ENCODE measurements at places on chromosomes 13 and 19.

GRCh38 chr13:67200183-67200582 is 30.0 kb downstream of the PCDH9 start:
- no peak for DNase-seq

- DNase-seq, result no peak
These were observed 40.5 kb downstream of the USP12 start for GRCh38 chr13:27130979-27131623.

- DNase-seq, result no peak
These were observed 341.3 kb downstream of the SPRY2 start for GRCh38 chr13:79999601-80000000.

DNA sequence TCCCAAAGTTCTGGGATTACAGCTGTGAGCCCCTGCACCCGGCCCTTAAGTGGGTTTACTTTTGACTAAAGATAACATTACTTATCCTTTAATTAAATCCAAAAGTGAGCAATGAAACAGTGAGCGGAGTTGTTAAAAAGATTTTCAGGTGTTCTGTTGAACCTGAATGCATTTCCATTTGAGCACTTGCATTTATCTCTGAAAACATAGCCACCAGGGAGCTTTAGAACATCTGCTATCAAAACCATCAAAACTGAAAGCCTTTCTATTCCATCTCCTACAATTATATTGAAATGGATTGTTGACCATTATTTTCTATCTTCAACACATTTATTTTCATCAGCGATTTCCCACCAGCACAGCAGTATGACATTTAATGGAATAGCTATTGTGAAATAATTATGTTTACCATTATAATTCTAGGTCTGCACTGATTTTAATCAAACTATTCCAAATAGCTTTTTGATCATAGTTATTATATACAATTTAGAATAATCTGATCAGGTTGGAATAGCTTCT is 269.0 kb downstream of the FGF14 start:
- DNase-seq, result no peak

- no peak for DNase-seq
These were observed at the start of gene DAZAP1 for GRCh38 chr19:1407528-1408299. Gene DAZAP1, plus strand, starts transcription at chr19:1407586. Its CDS starts 188 bp downstream, at chr19:1407774.

All from coronary artery (tissue), 2 donors.